ENCODE measurements at places on chromosomes 2 and 18. TPM values are rescaled to one million over a fixed set of nuclear protein-coding genes. Genes with fewer than 3 reads are reported as not detected.

- DNase-seq: no peak
Measured at GRCh38 chr18:45684341-45685115, 39.5 kb upstream of the SLC14A1 start.

- DNase-seq: no peak
Measured at GRCh38 chr2:216283038-216283900, 89.0 kb downstream of the MARCHF4 start.

- no peak for DNase-seq
Measured at GRCh38 chr2:28373854-28374253, 18.8 kb upstream of the FOSL2 start.

- DNase-seq: no peak
Measured at GRCh38 chr2:134148843-134149472, 104.9 kb upstream of the MGAT5 start.

Gene DNAH6
- 0.33 TPM for total RNA-seq

Gene RESP18
- total RNA-seq: not detected

Gene NTSR2
- total RNA-seq: not detected

Measured in sigmoid colon (tissue), 7 donors.